NCI-H1417 (cell line): ENCODE measurements at places on chromosomes 2 and 18.

- DNase-seq: no peak
Measured at GRCh38 chr2:216006164-216006663, 7.1 kb downstream of the MREG start.

GRCh38 chr2:196530910-196531309 lies 108.6 kb upstream of the CCDC150 start:
- no peak for DNase-seq

DNA sequence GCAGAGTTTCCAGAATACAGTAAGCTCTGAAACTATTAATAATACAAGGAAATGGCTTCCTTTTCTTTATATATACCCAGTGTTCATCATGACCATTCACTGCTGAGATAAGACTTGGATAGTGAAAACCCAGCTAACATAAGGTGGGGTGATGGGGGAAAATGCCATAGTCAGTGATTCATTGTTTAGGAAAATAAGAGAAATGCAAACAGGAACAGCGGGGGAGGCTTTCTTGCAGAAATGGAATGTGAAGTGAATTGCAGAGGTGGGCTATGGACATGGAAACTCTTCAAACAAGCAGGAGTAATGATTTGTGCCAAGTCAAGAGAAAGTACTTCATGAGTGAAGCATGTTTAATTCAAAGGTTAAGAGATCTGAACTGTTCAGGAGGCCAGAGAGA lies 519.4 kb downstream of the TDRD15 start:
- no peak for DNase-seq

- DNase-seq: no peak
Measured at GRCh38 chr2:102253140-102253752, 58.1 kb upstream of the IL1RL1 start.

- no peak for DNase-seq
Measured at GRCh38 chr2:198913394-198914152, 544.2 kb downstream of the SATB2 start.

DNA sequence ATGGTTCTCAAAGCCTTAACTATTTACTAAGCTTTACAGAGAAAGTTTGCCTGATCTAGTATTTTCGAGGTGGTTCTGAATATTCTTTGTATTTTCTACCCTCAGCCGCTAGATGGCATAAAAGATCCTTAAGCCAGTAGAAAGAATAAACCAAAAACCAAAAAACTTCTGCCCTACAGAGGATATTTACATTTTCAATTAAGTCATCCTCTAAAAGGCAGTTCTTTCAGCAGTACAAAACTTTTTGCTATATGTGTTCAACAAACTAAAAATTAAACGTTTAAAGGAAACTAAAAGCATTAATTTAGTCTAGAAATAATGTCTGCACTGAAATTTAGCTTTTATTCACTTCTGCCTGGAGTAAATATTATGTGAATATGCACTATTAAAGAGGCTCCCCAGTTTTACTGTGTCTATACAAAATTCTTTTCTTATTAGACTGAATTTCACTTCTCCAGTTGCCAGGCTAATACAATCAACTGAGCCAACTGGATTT lies 297.5 kb downstream of the PIEZO2 start:
- peak; percentile 74 for DNase-seq

GRCh38 chr2:208182835-208183234 lies 7.0 kb downstream of the C2orf80 start:
- DNase-seq: no peak

GRCh38 chr18:685438-685837 lies 27.0 kb downstream of the ENOSF1 start:
- DNase-seq: no peak

GRCh38 chr18:63140997-63141777 lies 178.4 kb downstream of the BCL2 start:
- no peak for DNase-seq

- DNase-seq: no peak
Measured at GRCh38 chr18:76667603-76668002, 154.8 kb upstream of the ZNF236 start.

GRCh38 chr18:3526421-3527354 lies 76.7 kb downstream of the TGIF1 start:
- peak; percentile 80 for DNase-seq

DNA sequence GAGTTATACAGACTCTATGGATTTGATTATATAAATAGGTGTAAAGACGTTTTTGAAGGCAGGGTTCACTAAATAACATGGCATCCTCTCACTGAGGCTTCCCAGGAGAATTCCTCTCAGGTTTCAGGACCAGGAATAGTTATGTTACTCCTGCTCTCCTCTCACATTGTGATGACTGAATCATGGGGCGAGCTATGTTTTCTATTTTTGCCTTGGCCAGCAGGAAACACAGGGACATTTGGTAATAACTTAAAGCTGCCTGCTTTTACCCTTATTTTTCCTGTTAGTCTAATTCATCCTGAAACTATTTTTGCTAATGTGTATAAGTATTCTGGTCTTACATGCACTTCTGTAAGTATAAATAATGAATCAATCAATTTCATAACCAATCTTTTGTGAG lies 115.3 kb upstream of the ITGB6 start:
- DNase-seq: no peak

DNA sequence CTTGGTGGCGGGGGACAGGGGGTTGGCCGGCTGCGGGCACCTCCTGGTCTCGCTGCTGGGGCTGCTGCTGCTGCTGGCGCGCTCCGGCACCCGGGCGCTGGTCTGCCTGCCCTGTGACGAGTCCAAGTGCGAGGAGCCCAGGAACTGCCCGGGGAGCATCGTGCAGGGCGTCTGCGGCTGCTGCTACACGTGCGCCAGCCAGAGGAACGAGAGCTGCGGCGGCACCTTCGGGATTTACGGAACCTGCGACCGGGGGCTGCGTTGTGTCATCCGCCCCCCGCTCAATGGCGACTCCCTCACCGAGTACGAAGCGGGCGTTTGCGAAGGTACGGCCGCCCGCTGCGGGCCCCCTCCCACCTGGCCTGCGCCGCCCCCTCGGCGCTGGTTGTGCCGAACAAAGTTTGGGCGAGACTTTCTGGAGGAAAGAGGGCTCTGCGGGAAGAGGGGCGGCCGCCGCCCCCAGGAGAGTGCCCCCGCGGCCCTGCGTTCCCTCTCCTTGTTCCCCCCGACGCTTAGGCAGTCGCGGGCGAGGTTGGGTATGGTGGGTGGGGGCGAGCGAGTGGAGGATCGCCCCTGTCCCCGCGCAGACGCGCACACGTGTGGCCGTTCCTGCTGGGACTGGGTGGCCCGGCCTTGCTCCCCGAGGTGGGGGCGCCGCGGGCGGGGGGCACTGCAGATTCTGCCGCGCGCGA lies 866 bp downstream of the CRIM1 start:
- no peak for DNase-seq

DNA sequence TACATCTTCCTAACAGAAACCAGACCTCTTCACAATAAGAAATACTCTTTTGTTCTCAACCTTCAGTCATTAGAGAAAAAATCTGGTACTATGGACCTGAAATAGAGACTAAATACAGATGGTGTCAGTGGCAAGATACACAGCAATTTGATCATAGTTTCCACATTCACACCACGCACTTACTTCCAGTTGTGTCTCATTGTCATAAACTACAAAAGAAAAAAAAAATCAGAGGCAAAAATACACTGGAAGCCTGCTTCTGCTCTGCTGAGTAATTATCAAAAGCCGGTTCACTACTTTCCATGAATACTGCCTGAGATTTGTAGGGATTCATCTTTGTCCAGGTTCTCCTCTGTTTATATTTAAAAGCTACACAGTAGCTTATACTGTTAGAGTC lies 182.6 kb downstream of the PID1 start:
- DNase-seq: no peak

- DNase-seq: no peak
Measured at GRCh38 chr2:58631986-58632385, 390.9 kb upstream of the FANCL start.

GRCh38 chr18:64330931-64331330 lies 182.0 kb upstream of the LINC00305 start:
- peak; percentile 70 for DNase-seq

DNA sequence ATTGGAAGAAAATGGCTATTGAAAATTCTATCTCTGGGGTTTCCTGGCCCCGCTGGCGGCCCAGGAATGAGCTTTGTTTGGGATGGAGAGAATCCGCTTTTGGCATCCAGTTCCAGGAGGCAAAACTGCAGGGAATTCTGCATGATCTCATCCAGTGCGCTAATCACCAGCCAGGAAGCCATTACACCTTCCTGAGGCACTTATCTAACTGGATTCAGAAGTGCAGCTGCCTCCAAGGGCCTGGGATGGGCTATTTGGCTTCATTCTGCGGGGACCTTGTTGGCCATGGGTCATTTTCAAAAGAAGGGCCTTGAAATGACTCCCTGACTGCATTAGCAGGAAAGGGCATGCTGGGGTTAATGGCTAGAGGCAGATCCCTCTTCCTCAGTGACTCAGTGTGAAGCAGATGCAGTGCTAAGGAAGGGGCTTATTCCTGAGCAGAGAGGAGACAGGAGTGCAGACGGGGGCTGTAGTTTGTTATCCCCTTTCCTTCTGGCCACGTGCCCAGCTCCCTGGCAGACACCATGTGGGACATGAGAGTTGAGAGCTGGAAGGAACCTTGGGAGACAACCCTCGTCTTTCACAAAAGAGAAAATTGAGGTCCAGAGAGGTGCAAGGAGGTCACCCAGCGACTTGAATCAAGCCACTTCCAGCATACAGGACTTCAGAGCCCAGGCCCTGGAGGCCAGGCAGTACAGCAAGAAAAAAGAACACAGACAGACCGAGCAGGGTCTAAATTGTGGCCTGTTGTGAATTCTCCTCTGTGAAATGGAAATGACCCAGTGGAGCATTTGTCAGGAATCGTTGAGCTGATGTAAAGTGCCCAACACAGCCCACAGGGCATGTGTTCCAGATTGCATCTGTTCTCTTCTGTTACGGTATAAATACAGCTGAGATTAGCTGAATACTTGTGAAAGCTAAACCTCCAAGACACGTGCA lies 161.8 kb downstream of the PRKCE start:
- DNase-seq: no peak

DNA sequence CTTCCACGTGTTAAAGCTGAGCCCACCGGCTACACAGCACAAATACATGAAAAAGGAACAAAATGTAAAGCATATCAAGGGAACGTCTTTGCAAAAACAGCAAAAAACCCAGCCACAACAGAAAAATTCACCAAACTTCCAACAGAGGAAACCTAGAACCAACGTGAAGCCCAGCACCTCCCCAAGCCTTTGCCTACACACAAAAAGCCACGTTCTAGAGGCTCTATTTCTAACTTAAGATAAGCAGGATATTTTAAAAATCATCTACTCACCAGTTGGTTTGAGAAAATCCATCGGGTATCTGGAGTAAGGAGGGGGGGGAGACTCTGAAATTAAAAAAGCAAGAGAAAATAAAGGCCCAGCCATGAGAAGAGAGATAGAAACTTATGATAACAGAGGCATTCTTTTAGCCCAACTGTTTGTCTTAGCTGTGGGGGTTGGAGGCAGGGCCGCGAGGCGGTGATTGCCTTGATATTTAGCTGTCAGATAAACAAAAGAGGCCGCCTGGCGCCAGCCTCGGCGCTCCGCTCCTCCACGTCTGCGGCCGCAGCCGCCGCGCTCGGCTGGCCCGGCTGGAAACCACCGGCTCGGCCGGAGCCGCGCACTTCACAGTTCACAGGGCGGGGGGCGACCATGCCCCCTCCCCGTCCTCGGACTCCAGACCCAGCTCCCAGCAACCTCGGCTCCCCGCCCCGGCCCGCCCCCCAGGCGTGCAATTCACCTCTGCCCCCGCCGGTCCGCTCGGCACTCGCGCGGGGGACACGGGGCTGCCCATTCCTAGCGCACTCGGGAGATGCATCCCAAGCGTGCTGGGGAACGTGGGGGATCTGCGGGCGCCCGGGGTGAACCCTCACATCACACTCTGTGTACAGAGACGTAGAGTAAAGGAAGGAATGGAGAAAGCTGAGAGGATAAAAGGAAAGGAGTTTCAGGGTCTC lies 2.4 kb downstream of the SMAD7 start:
- peak; percentile 85 for DNase-seq

DNA sequence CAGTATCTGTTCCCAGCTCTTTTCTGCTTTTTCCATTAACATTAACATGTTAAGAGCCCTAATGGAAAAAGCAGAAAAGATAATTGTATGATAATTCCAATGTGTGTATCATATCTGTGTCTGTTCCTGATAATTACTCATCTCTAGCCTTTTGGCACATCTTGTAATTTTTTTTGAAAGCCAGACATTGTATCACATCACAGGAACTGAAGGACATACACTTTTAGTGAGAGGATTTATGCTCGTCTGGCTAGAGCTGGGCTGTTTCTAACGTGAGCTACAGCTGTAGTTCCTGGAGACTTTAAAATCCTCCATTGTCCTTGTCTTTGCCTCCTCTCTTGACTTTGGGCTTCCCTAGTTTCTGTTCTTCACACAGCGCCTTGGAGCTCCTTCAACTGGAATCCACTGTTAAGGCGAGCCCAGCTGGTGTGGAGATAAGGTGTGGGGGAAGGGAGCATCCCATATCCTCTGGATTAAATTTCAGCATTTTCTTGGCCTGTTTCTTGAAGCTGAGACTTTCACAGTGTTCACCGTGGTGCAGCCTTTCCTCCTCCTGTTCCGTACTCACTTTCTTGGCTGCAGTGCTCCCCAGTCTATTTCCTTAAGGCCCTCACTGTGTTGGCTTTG lies 211.5 kb downstream of the GALR1 start:
- DNase-seq: no peak

DNA sequence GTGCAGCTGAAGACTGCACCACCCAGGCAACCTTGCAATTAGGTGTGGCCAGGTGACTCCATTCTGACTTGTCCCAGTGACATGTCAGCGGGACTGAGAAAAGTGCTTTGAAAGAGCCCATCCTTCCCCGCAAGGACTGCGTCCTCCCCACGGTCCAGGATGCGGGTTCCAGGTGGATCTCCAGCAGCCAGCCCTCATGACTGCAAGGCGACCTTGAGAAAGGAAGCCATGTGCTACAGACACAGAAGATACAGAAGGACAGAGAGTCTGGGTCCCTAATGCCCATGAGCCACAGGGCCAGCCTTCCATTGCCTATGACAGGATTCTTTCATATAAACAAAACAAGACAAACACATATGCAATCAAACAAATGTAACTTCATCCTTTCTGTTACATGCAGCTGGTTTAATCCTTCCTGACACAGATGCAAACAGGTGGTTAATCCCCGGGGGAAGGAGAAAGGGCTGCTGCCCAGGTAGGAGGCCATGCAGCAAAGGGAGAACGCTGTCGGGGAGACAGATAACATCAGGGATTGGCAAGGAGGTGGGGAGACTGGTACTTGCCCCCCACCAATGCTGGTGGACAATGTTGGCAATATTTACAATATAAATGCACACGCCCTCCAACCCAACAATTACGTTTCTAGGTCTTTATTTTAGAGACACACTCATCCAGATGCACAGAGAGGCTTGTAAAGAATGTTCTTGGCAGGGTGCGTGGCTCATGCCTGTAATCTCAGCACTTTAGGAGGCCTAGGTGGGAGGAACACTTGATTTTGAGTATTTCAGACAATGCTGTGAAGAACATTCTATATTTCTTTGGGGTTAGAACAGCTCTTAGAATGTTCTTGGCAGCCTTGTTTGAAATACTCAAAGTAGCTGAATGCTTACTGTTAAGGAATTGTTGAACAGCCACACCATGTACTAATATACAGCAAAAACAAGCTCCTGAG lies 64.8 kb downstream of the NCAPH start:
- peak; percentile 11 for DNase-seq

GRCh38 chr18:32324181-32324580 lies 134.3 kb downstream of the MEP1B start:
- no peak for DNase-seq

- no peak for DNase-seq
Measured at GRCh38 chr2:202765436-202765835, 106.1 kb downstream of the ICA1L start.

- no peak for DNase-seq
Measured at GRCh38 chr2:101753720-101754490, 56.4 kb downstream of the MAP4K4 start.

- no peak for DNase-seq
Measured at GRCh38 chr2:74740741-74741431, 86.8 kb downstream of the SEMA4F start.

- DNase-seq: no peak
Measured at GRCh38 chr2:37579192-37579713, 92.2 kb downstream of the CDC42EP3 start.
